ENCODE measurements at places on chromosomes 2 and 18.

- peak overlapping the region; percentile 57 for H3K27ac ChIP-seq
- H3K4me1 ChIP-seq = peaks cover 28% of the 10 kb centered on the region
- peak; percentile 54 for DNase-seq
- no peaks in the 10 kb centered on the region for H3K36me3 ChIP-seq
- H3K27me3 ChIP-seq = peaks cover 41% of the 10 kb centered on the region
Measured at GRCh38 chr2:69693059-69693774, 48.7 kb upstream of the ANXA4 start.

DNA sequence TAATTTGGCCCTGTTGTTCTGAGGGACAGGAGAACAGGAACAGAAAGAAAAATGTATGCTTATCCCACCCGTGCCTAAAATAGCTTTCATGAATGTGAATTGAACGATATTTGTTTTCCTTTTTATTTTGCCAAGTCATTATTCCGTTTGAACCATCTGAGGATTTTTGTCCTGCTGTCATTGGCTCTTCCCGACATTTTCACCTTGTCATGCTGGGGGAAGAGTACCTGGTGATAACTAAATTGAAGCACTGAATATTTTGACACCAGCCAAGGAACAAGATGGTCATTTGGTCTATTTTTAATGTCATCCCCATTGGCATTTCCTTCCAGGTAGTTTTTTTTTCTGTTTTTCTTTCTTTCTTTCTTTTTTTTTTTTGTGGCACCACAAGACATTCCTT is 204.1 kb downstream of the DCC start:
- no peaks in the 10 kb centered on the region for H3K36me3 ChIP-seq
- H3K4me3 ChIP-seq = no peak overlapping the region
- DNase-seq = no peak
- H3K27ac ChIP-seq = no peak overlapping the region

GRCh38 chr2:128781585-128782385 is 463.1 kb upstream of the HS6ST1 start:
- DNase-seq = no peak
- H3K4me3 ChIP-seq = no peak overlapping the region
- peaks cover 3% of the 10 kb centered on the region for H3K27me3 ChIP-seq
- no peak overlapping the region for H3K27ac ChIP-seq
- no peaks in the 10 kb centered on the region for H3K4me1 ChIP-seq

DNA sequence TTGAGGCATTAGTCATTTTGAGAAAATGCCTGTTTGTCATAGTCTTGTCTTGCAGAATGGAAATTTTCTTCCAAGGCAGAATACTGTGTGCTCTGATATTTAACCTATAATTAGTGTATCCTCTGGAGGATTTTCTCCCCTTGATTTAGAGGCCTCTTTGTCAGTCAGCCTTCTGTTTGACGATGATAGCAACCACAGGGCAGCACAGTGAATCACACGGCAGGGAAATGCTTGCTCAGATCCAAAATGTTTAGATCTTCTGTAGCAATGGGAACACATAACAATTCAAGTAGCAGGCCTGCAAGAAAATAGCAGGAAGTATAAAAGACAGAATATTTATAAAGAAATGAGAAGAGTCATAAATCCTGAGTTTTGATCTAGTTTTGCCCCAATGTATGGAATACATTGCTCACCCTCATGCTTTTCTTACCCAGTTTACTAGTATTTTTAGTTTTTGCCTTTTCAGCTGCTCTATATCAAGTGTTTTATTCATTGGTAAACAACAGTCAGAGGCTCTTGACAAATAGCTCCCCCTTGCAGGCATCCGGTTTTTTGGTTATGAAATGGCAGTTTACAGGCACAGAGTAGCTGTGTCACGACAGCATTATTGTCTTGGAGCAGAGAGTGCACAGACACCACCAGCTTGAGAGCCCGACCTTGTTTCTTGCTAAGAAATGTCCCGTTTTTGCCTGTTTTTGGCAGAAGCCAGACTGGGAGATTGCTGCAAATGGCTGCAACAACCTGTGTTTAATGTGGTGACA is 185.1 kb downstream of the MYO3B start:
- H3K27ac ChIP-seq = no peak overlapping the region
- peaks cover 20% of the 10 kb centered on the region for H3K27me3 ChIP-seq
- no peaks in the 10 kb centered on the region for H3K4me1 ChIP-seq
- DNase-seq = no peak

DNA sequence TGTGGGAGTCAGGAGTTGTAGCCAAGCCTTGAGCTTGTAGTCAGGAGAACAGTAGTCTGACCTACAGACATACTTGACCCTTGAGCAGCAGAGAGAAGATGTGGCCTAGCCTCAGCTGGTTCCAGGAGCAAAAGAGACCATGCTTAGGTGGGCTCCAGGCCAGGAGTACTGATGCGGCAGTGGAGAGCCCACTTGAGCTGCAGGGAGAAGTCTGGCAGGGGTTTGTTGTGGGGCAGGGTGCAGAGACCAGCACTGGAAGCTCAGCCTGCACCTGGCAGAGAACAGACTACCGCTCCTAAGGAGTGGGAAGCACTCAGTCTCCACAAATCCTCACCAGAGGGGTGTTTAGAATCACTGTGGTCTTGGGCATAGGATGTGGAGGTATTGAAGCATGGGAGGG is 197.9 kb downstream of the TPGS2 start:
- H3K27ac ChIP-seq = no peak overlapping the region
- no peaks in the 10 kb centered on the region for H3K4me1 ChIP-seq
- DNase-seq = no peak
- no peaks in the 10 kb centered on the region for H3K36me3 ChIP-seq
- H3K4me3 ChIP-seq = no peak overlapping the region

DNA sequence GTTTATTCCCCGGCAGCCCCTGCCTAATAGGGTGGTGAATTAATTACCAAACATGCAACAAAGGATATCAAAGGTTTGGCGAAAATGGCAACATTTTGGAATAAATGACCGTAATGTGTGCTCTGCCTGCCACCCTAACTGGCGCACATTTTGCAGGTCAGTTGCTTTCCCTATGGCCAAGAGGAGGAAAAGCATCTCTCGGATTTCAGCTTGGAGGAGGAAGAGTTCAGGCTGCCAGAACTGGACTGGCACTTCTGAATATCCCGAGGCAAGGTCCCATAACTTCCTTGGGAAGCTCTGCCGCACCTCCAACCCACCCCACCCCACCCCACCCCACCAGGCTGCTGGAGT is 37.1 kb downstream of the SLC25A52 start:
- DNase-seq = no peak
- peaks cover 7% of the 10 kb centered on the region for H3K4me1 ChIP-seq
- no peaks in the 10 kb centered on the region for H3K36me3 ChIP-seq
- no peak overlapping the region for H3K27ac ChIP-seq
- H3K4me3 ChIP-seq = no peak overlapping the region

- no peaks in the 10 kb centered on the region for H3K27me3 ChIP-seq
- H3K27ac ChIP-seq = no peak overlapping the region
- H3K4me1 ChIP-seq = no peaks in the 10 kb centered on the region
- H3K4me3 ChIP-seq = no peak overlapping the region
- no peak for DNase-seq
Measured at GRCh38 chr2:122315306-122315705, 559.9 kb downstream of the TSN start.

DNA sequence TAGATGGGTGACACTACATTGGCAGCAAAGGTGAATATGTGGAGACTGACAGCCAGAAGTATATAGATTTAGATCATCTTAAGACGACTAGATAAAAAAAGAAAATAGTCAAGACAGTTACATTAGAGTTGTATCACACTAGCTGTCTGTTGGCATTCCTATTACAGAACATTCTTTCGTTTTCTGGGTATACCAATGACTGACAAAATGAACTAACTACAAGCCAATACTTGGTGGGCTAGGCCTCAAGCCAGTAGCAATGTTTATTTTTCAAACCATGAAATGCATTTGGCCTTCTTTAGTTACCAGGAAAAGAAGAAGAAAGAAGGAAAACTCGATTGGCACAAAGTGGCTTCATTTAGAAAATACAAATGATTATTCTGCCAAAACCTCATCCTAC is 944.9 kb upstream of the ZEB2 start:
- no peaks in the 10 kb centered on the region for H3K27me3 ChIP-seq
- no peak overlapping the region for H3K27ac ChIP-seq
- no peaks in the 10 kb centered on the region for H3K4me1 ChIP-seq
- H3K4me3 ChIP-seq = no peak overlapping the region

- H3K27ac ChIP-seq = no peak overlapping the region
- no peak overlapping the region for H3K4me3 ChIP-seq
- H3K27me3 ChIP-seq = no peaks in the 10 kb centered on the region
- no peaks in the 10 kb centered on the region for H3K4me1 ChIP-seq
- no peak for DNase-seq
Measured at GRCh38 chr2:18267501-18267900, 293.0 kb downstream of the RDH14 start.

GRCh38 chr2:206692971-206693370 is 25.2 kb downstream of the DYTN start:
- H3K4me3 ChIP-seq = no peak overlapping the region
- H3K27ac ChIP-seq = no peak overlapping the region
- DNase-seq = no peak
- peaks cover 8% of the 10 kb centered on the region for H3K27me3 ChIP-seq
- no peaks in the 10 kb centered on the region for H3K36me3 ChIP-seq

GRCh38 chr2:132429351-132429750 is 12.7 kb downstream of the GPR39 start:
- H3K27me3 ChIP-seq = no peaks in the 10 kb centered on the region
- no peaks in the 10 kb centered on the region for H3K36me3 ChIP-seq
- H3K4me3 ChIP-seq = no peak overlapping the region
- no peaks in the 10 kb centered on the region for H3K4me1 ChIP-seq
- no peak overlapping the region for H3K27ac ChIP-seq
- DNase-seq = no peak

GRCh38 chr2:182761903-182762302 is 45.8 kb downstream of the DNAJC10 start:
- peaks cover 80% of the 10 kb centered on the region for H3K36me3 ChIP-seq
- no peaks in the 10 kb centered on the region for H3K4me1 ChIP-seq
- H3K27me3 ChIP-seq = no peaks in the 10 kb centered on the region
- DNase-seq = no peak
- H3K27ac ChIP-seq = no peak overlapping the region

DNA sequence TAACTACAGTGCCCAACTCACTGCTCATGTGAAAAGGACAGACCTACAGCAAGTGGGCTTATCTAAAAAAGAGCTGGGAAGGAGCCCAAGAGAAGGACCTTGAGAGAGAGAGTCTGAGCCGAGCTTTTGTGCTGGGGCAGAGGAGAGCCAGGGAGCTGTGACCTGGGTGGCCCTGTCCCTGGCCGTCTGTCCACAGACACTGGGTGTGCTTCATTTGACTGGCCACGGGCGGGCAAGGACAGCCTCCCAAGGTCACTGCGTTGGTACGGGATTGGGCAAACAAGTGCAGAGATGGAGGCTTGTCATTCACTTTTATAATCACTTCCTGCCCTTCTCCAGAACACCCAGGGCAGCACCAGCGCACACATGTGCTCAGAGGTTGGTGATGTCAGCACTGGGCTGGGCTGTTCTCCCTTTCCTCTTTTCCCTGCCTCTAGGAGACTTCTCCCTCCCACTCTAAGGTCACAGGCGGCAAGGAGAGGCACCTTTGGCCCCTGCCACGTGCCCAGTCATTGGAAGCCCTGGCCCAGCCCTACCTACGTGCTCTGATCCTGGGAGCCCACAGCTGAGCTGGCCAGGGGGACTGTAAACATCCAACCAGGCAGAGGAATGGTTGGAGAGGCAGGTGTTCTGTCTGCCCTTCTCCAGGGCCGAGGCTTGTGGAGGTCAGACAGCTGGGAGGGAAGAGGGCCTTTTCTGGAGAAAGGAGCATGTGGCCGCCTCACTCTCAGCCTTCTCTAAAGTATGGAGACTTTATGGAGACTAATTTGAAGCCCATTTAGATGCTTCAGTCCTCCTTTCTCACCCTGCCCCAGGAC is 6.4 kb upstream of the PSD4 start:
- peaks cover 42% of the 10 kb centered on the region for H3K4me1 ChIP-seq
- DNase-seq = no peak

GRCh38 chr2:226971770-226972169 is 135.9 kb downstream of the RHBDD1 start:
- H3K4me1 ChIP-seq = peaks cover 42% of the 10 kb centered on the region
- H3K27me3 ChIP-seq = no peaks in the 10 kb centered on the region
- peak overlapping the region; percentile 84 for H3K4me3 ChIP-seq
- no peak for DNase-seq
- peak overlapping the region; percentile 97 for H3K27ac ChIP-seq

GRCh38 chr2:20035955-20036666 is 15.3 kb downstream of the LAPTM4A start:
- peaks cover 33% of the 10 kb centered on the region for H3K4me1 ChIP-seq
- H3K36me3 ChIP-seq = peaks cover 91% of the 10 kb centered on the region
- H3K27me3 ChIP-seq = no peaks in the 10 kb centered on the region
- H3K4me3 ChIP-seq = peak overlapping the region; percentile 21
- H3K27ac ChIP-seq = peak overlapping the region; percentile 79

DNA sequence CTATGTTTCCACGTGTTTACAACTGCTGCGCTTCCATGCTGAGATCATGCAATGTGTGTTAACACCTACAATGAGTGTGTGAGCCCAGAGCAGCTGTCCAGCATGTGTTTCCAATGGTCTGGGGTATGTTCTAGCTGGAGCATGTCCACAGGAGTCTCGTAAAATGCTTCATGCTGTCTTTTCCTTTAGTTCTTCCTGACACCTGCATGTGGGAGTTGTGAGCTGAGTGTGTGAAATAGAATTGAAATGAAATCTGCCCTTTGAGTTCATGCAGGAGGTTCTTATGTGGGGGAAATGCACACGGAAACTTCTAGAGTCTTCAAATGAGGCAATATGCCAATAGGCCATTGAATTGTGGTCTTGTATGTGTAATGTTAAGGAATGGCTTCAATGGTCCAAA is 205.1 kb downstream of the RND3 start:
- no peak overlapping the region for H3K4me3 ChIP-seq
- no peak overlapping the region for H3K27ac ChIP-seq
- no peak for DNase-seq
- no peaks in the 10 kb centered on the region for H3K27me3 ChIP-seq

- no peak overlapping the region for H3K4me3 ChIP-seq
- no peaks in the 10 kb centered on the region for H3K36me3 ChIP-seq
- H3K27me3 ChIP-seq = peaks cover 6% of the 10 kb centered on the region
- H3K27ac ChIP-seq = no peak overlapping the region
Measured at GRCh38 chr2:175853616-175853890, 148.5 kb downstream of the LNPK start.

GRCh38 chr2:82275599-82275998 is 1971.0 kb upstream of the LRRTM1 start:
- no peaks in the 10 kb centered on the region for H3K36me3 ChIP-seq
- no peak overlapping the region for H3K4me3 ChIP-seq
- DNase-seq = no peak
- H3K27me3 ChIP-seq = no peaks in the 10 kb centered on the region
- no peaks in the 10 kb centered on the region for H3K4me1 ChIP-seq
